Stimulated activated CD8-positive, alpha-beta memory T cell treated with anti-CD3 and anti-CD28 coated beads, Interleukin-4, amount 100 ng/mL, for 4 hours (primary cell): ENCODE measurements at places on chromosomes 1 and 21.

- no peak for DNase-seq
Observed at GRCh38 chr1:180489976-180490375, 12.4 kb downstream of the ACBD6 start.

DNA sequence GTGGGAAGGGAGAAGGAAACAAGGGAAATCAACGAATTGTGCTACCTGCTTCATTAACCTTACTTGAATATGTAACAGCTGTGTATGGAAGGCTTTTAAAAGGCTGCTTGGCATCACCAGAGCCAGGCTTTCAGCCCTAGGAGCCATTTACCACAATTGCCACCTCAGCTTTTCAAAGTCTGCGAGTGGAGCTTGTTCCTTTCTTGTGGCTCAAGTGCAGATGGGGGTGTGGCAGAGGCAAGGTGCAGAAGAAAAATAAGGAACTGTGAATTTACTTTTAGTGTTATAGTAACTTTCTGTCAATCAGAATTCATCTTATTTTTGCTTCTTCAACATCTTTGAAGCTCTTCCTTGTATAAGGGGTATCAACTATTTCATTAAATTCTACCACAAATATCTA lies 17.6 kb downstream of the CLCA2 start:
- no peak for DNase-seq

- DNase-seq, result no peak
Observed at GRCh38 chr1:245822996-245823395, 668.2 kb downstream of the KIF26B start.

DNA sequence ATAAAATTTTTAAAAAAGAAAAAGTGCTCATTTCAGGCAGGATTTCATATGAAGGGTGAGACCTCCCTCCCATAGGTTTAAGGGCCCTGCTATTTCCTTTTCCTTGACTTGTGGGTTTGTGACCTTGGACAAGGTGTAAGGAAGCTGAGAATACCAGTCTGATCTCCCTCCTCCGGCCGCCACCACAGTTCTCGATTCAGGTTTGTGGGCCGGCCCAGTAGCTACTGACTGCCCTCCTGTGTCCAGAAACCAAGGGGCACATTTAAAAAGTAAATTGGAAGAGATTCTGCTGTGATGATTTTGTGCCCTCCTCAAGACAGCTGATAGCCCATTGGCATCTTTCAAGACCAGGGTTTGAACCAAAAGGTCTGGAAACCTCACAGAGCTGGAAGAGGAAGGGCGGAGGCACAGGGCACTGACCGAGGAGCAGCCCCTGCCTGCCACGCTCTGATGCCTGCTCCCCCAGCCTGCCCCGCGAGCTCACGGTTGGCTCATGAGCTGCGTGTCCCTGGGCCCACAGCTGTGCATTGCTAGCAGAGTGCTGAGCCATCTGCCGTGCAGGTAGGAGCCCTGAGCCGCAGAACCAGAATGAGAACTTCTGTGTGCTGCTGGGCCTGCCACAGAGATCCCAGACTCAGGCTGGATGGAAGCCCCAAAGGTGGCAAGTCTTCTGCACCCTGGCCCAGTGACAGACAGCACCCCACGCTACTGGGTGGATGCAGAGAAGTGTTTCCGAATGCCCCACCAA lies 348.7 kb downstream of the NPHP4 start:
- DNase-seq, result no peak

GRCh38 chr1:192831706-192832355 lies 23.0 kb downstream of the RGS2 start:
- DNase-seq, result no peak

DNA sequence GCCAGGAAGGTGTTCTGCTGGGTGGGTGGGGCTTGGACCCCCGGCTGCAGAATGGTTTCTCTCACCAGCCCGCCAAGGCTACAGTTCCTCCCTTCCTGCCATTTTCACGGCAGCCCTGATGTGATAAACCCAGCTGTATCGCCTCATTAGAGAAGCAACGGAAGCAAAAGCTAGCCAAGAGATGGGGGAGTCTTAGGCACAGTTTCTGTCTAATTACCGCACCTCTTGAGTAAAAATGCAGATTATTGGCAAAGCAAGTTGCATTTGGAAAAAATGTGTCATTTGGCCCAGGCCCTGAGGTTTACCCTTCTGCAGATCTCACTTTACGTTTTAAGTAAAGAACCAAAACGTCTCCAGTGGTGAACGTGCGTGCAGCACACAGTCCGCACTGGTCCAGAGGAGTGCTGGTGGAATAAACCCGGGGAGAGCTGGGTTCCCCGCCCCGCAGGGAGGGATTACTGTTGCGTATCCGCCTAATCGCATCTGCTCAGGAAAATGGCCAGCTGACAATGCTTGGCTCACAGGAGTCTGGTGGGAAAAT lies 109.9 kb downstream of the GALNT2 start:
- DNase-seq, result no peak

DNA sequence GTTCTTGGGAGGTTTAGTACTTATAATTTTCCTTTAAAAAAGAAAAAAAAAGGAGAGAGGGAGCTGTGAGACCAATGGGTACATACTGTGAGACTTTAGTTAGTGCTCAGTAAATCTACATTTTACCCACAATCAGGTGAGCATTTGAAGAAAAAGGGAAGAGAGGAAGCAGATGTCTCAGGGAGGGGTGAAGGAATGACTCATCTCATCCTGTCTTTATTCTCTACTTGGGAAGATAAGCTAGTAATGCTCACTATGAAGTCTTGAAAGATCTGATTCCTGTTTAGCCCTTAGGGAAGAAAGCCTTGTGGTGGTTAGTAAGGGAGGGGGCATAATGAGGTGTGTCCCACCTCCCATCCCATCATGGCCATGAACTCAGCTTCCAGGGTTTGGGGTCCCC lies 112.6 kb downstream of the PLD5 start:
- no peak for DNase-seq

GRCh38 chr1:192632641-192633532 lies 3.1 kb upstream of the RGS13 start:
- no peak for DNase-seq

DNA sequence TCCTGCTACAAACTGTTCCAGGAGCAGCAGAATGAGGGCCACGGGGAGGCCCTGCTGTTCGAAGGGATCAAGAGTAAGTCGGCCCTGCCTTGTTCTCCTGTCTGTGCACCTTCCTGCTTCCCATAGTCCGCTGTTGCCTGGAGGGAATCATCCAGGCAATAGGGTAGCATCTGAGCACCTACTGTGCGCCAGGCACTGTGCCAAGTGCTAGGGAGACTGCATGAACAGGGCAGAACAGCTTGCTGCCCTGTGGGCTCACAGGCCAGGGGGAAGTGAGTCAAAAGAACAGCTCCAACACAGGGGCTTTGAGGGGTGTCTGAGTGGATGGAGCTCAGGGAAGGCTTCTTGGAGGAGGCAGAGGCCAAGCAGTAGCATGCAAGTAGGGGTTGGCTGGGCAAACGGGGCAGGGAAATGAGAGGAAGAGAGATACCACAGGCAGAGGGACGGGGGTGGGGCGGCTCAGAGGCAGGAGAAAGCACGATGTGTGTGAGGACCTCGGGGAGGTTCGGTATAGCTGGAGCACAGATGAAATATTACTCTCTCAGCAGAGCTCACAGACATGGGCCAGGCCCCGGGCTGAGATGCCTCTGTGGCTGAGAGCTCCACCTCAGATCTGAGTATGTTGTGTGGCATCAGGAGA lies 15.5 kb upstream of the PADI6 start:
- no peak for DNase-seq

DNA sequence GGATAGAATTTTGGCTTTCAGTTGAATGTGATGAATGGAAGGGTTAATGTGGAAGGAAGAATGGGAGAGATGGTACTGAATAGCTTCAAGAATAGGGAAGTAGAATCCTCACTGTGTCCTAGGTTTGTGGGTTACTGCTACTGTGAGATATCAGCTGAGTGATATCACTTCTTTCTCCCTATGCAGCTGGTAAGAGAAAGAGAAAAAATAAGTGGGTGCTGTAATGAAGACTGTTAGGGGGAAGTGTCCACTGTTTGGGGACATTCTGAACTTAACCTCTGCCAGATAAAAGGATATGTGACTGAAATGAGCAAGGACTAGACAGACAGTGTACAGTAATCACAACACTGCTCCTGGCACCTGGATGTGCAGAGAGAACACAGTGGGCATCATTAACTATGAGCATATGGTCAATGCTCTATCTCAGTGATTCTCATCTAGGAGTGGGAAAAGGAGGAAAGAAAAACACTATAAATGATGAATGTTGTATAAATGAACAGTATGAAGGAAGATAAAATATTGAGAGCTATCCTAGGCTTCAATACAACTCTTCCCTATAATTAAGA lies 25.6 kb upstream of the MOB3C start:
- no peak for DNase-seq

DNA sequence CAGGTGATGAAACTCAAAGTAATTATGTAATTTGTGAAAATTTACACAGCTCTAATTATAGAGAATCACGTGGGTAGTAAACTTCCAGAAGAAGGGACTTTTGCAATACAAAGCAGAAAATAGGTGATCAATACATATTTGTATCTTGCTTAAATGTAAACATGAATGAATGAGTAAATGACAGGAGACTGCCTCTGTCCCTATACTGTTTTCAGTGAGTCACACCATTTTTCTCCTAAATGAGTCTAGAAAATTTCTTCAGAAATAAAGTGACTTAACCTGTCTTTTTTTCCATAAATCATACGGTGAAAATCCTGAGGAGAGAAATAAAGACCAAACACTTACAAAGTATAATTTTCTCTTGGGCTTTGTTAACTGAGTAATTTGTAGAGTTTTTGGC lies 11.9 kb downstream of the RAP1A start:
- DNase-seq, result no peak

DNA sequence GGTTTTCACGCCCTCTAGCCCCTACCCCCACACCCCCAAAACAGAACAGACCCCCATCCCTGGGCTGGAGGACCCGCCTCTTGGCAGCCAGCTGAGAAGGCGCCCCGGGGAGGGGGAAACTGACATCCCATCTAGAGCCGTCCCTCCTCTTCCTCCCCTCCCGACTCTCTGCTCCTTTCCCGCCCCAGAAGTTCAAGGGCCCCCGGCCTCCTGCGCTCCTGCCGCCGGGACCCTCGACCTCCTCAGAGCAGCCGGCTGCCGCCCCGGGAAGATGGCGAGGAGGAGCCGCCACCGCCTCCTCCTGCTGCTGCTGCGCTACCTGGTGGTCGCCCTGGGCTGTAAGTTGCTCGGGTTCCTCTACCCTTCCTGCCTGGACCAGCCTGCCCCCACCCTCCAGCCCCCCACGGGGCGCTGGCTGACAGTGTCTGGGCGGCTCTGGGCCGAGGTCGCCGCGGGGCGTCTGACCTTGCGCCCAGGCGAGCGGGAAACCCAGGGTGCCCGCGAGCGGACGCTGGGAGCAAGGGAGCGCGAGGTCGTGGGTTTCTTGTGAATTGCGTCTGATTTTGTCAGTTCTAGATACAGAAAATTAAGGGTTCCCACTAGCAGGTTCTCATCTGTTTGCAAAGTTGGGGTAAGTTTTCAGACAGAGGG lies 618 bp downstream of the JAM2 start:
- no peak for DNase-seq

DNA sequence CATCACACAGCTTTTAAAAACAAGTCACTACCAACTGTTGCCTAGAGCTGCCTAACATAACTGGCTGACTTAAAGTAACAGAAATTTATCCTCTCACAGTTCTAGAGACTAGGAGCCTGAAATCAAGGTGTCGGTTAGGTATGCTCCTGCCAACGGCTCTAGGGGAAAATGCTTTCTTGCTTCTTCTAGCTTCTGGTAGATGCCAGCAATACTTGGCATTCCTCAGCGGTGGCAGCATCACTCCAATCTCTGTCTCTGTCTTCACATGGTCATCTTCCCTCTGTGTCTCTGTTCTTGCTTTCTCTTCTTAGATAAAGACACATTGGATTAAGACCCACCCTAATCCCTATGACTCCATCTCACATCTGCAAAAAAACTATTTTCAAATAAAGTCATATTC lies 51.5 kb downstream of the DMRTA2 start:
- no peak for DNase-seq

- no peak for DNase-seq
Observed at GRCh38 chr1:205537386-205538018, 33.0 kb downstream of the CDK18 start.

DNA sequence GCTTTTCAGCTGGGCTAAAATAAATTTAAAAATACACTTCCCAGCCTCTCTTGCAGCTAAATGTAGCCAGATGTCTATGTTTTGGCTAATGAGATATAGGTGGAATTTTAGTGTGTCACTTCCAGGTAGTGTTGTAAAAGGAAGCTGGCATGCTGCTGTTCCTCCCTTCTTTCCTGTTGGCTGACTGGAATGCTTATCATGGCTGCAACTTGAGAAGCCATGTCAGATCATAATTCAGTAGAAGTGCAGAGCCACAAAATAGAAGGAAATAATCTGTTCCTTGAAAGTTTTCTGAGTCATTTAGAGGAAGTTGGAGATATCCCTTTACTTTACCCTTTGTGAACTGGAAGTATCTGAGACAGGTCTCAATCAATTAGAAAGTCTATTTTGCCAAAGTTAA lies 10.9 kb upstream of the RBM15 start:
- no peak for DNase-seq
